ENCODE measurements at places on chromosomes 5 and 9. TPM values are rescaled to one million over a fixed set of nuclear protein-coding genes. Genes with fewer than 3 reads are reported as not detected.

Gene FCN1
- total RNA-seq, result 1.8 TPM

Gene FGF1
- total RNA-seq, result 22.4 TPM

Gene ZDHHC11B
- 7.6 TPM for total RNA-seq

Gene JMY
- 29.8 TPM for total RNA-seq

Gene GPR151
- 0.46 TPM for total RNA-seq

Gene C9orf152
- total RNA-seq, result not detected

Gene ZNF883
- 29.1 TPM for total RNA-seq

Gene SOX30
- not detected for total RNA-seq

Gene FRMPD1
- total RNA-seq, result 3.0 TPM

Gene PRRX2
- total RNA-seq, result not detected

Gene C5orf52
- not detected for total RNA-seq

Gene TNC
- 112 TPM for total RNA-seq

Gene BNIP1
- total RNA-seq, result 17.8 TPM

Gene CYFIP2
- total RNA-seq, result 123 TPM

Gene CDC20B
- 1.6 TPM for total RNA-seq

Gene TIFAB
- total RNA-seq, result not detected

Gene S1PR3
- total RNA-seq, result 8.3 TPM

Gene CDH9
- total RNA-seq, result 57.4 TPM

Gene TCF7
- total RNA-seq, result 0.92 TPM

Gene ARHGEF37
- 3.0 TPM for total RNA-seq

Gene F2R
- 28.6 TPM for total RNA-seq

Gene ADAMTS12
- 5.8 TPM for total RNA-seq

Gene KLF4
- total RNA-seq, result 4.8 TPM

Gene HTR1A
- 5.5 TPM for total RNA-seq

Gene LRRC19
- total RNA-seq, result not detected

Gene FAM169A
- total RNA-seq, result 126 TPM

Gene SPACA9
- total RNA-seq, result 5.1 TPM

Gene ANXA1
- total RNA-seq, result 21.9 TPM

Gene HEMGN
- 4.2 TPM for total RNA-seq

Gene OR2K2
- not detected for total RNA-seq

Gene CDHR2
- total RNA-seq, result 0.69 TPM

Gene ANKDD1B
- total RNA-seq, result 1.6 TPM

Gene CARD9
- 2.3 TPM for total RNA-seq

Gene CKMT2
- 4.2 TPM for total RNA-seq

Gene FUT7
- total RNA-seq, result not detected

Gene AGXT2
- 0.23 TPM for total RNA-seq

Gene SLC36A3
- total RNA-seq, result not detected

Gene UNC13B
- total RNA-seq, result 26.5 TPM

Gene SPAG8
- 8.3 TPM for total RNA-seq

Gene TBC1D13
- total RNA-seq, result 13.1 TPM

Gene ADAM19
- total RNA-seq, result 16.8 TPM

Gene TEX48
- total RNA-seq, result not detected

Gene DAPK1
- total RNA-seq, result 76.8 TPM

Data from diencephalon (tissue), 1 donor.